Temporal lobe (tissue), 4 donors: ENCODE measurements at places on chromosomes 1 and 21. TPM values are rescaled to one million over a fixed set of nuclear protein-coding genes. Genes with fewer than 3 reads are reported as not detected.

PLCH2 gene
- 9.1 TPM for total RNA-seq

FCER1G gene
- total RNA-seq, result 1.2 TPM

FCRL2 gene
- 0.25 TPM for total RNA-seq

TACSTD2 gene
- not detected for total RNA-seq

PRDM16 gene
- 5.9 TPM for total RNA-seq
